ENCODE measurements at places on chromosomes 7 and 10. TPM values are rescaled to one million over a fixed set of nuclear protein-coding genes. Genes with fewer than 3 reads are reported as not detected.

GRCh38 chr7:3103614-3104398 is 60.1 kb upstream of the CARD11 start:
- H3K4me1 ChIP-seq: no peaks in the 10 kb centered on the region
- H3K36me3 ChIP-seq: no peaks in the 10 kb centered on the region

DNA sequence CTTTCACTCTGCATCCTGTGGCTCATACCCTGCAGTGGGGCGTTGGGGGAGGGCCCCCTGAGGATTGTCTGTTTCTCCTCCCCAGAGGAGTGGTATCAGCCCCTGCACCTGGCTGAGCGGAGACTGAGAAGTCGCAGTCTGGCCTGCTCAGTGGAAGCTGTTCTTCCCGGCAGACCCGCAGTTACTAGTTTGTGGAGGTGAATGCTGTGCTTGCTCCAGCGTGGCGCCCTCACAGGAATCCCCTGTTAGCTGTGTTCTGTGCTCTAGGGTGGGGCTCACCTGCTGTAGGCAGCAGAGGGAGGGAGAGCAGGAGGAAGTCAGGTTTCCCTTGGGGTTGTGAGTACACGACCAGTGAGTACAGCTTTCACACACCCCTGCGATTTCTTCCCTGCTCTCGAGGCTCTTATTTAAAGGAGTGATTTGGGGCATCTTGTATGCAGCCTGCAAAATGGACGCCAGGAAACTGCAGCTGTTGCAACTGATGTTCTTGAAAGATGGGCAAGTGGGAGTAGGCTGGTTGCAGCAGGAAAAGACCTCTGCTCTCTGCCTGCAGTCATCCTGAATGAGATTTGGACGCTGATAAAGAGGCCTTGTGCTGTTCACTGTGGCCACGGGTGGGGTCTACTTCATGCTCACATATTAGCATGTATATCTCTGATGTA is 66.4 kb downstream of the HK1 start:
- no peaks in the 10 kb centered on the region for H3K27me3 ChIP-seq
- peak overlapping the region; percentile 27 for H3K4me3 ChIP-seq
- H3K36me3 ChIP-seq: no peaks in the 10 kb centered on the region
- H3K4me1 ChIP-seq: peaks cover 44% of the 10 kb centered on the region
- H3K27ac ChIP-seq: peak overlapping the region; percentile 80

DNA sequence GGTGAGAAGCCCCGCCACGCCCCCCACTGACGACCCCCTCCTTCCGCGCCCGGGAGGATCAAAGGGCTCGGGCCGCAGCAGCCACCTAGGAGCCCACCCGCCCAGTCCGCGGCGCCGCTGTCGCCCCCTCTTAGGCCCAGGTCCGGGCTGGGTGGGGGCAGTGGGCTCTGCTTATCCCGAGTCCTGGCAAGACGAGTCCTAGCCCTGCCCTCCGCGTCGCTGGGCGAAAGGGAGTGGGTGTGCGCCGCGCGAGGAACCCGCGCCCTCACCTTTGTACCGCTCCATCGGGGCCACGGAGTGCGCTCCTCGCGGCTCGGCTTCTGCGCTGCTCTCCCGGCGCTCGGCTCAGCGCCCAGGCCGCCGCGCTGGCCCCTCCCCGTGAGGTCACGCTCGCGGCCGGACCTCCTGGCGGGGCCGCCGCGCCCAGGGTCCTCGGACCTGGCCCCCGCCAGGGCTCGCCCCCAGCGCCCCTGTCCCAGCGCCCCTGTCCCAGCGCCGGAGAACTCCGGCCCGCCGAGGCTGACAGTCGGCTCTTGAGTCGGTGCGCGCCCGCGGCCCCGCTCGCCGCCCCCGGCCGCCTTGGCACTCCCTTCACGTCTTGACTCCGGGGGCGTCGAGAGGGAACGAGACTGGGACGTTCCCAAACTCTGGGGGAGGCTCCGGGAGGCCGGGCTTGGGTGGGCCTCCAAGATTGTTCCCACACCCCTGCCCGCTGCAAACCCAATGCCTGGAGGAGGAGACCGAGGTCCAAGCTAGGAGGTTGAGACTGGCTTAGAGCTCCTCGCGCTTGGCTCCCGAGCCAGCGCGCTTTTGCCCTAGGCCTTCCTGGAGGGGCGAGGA is at the start of gene AFAP1L2:
Gene AFAP1L2 (minus strand): TSS at position 332 of the 840 bp plus-strand sequence. CDS start 47 bp downstream, at position 285.
- DNase-seq: no peak
- H3K4me1 ChIP-seq: peaks cover 68% of the 10 kb centered on the region
- no peaks in the 10 kb centered on the region for H3K36me3 ChIP-seq
- peaks cover 20% of the 10 kb centered on the region for H3K27me3 ChIP-seq
- peak within 1 kb of the TSS; percentile 49 for H3K4me3 ChIP-seq
- peak within 1 kb of the TSS; percentile 72 for H3K27ac ChIP-seq

DNA sequence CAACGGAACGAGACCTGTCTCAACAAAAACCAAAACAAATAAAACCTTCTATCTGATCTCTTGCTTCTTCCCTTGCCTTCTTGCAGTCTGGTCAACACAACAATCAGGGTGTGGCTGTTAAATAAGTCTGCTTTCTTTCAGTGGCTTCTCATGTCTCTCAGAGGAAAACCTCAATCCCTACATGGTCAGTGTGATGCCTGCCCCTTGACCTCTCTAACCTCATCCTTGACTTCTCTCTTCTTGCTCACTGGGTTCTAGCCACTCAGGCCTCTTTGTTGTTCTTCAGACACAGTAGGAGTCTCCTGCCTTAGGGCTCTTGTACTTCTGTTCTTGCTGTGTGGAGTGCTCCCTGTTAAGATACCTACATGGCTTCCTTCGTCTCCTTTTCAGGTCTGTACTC is 220.4 kb downstream of the SDHAF3 start:
- H3K36me3 ChIP-seq: no peaks in the 10 kb centered on the region
- no peaks in the 10 kb centered on the region for H3K27me3 ChIP-seq
- DNase-seq: no peak
- H3K27ac ChIP-seq: no peak overlapping the region
- no peak overlapping the region for H3K4me3 ChIP-seq

DNA sequence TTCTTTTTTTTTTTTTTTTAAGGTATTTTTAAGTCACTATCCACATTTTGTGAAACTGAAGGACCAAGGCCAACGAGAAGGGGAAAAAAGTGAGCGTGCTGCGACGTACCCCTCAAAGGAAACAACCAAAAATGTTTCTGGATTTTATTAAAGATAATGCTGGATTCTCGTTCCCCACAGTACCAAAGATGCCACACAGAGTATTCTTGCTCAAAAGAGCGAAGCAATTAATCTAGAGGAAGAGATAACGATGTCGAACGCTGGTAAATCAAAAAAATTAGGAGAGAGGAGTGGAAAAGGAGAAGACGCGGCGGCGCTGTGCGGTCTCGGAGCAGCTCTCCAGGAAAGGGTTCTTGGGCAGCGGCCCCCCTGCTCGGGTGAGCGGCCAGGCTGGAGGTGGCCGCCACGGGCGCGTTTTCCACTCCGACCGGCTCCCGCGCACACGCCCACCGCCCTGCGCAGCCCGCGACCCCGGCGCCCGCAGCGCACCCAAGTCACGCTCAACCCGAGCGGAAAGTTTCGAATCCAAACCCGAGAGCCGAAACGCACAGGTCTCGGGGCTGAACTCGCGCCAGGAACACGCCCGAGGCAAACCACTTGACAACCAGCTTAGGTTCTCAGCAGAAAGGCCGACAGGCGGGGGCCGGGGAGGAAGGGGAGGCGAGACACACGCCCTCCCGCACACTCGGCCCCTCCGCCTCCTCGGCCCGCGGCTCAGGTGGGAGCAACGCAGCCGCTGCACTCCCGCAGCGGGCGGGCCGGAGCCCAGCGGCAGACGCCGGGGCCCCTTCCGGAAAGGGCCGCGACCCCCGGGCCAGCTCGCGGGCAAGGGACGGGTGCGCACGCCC is 989 bp downstream of the SRPK2 start:
- no peaks in the 10 kb centered on the region for H3K27me3 ChIP-seq
- peak; percentile 91 for DNase-seq
- H3K4me3 ChIP-seq: peak overlapping the region; percentile 95
- peaks cover 42% of the 10 kb centered on the region for H3K4me1 ChIP-seq
- H3K27ac ChIP-seq: peak overlapping the region; percentile 85
- no peaks in the 10 kb centered on the region for H3K36me3 ChIP-seq

DNA sequence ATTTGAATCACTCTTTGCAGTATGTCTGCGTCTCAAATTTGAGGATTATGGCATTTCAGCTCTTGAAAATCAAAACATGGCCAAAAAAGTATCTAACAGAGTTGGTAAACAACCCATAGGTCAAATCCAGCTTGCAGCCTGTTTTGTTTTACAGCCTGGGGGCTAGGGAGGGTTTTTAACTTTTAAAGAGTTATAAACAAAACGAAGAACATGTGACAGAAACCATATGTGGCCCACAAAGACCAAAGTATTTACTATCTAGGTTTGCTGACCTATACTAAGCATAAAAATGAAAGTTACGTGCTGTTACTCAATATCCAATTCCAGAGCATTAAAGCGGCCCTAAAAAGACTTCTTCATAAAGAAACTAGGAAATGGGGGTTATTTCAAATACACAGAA is 55.5 kb upstream of the STARD3NL start:
- DNase-seq: no peak
- no peaks in the 10 kb centered on the region for H3K27me3 ChIP-seq
- no peak overlapping the region for H3K27ac ChIP-seq
- no peak overlapping the region for H3K4me3 ChIP-seq

- no peaks in the 10 kb centered on the region for H3K27me3 ChIP-seq
- H3K27ac ChIP-seq: no peak overlapping the region
- H3K4me3 ChIP-seq: no peak overlapping the region
- DNase-seq: no peak
These were observed 12.1 kb upstream of the LRRC18 start for GRCh38 chr10:48951707-48952106.

- H3K27ac ChIP-seq: no peak overlapping the region
- H3K4me1 ChIP-seq: peaks cover 31% of the 10 kb centered on the region
- DNase-seq: peak; percentile 59
These were observed 68.5 kb downstream of the INPP5A start for GRCh38 chr10:132606031-132606491.

GRCh38 chr7:98387131-98387530 is 13.8 kb downstream of the BAIAP2L1 start:
- H3K27ac ChIP-seq: no peak overlapping the region
- H3K4me1 ChIP-seq: no peaks in the 10 kb centered on the region
- peak; percentile 14 for DNase-seq
- no peaks in the 10 kb centered on the region for H3K27me3 ChIP-seq
- H3K36me3 ChIP-seq: no peaks in the 10 kb centered on the region

GRCh38 chr10:117162093-117163060 is 24.3 kb upstream of the VAX1 start:
- H3K27me3 ChIP-seq: peaks cover 96% of the 10 kb centered on the region
- no peak for DNase-seq
- peaks cover 35% of the 10 kb centered on the region for H3K4me1 ChIP-seq
- no peak overlapping the region for H3K27ac ChIP-seq

GRCh38 chr10:116141855-116142254 is 131.2 kb downstream of the GFRA1 start:
- no peaks in the 10 kb centered on the region for H3K36me3 ChIP-seq
- no peak for DNase-seq
- no peak overlapping the region for H3K27ac ChIP-seq
- no peak overlapping the region for H3K4me3 ChIP-seq
- H3K4me1 ChIP-seq: no peaks in the 10 kb centered on the region

GRCh38 chr10:111511751-111512150 is 434.9 kb downstream of the ADRA2A start:
- no peaks in the 10 kb centered on the region for H3K4me1 ChIP-seq
- no peak for DNase-seq
- no peaks in the 10 kb centered on the region for H3K27me3 ChIP-seq
- H3K36me3 ChIP-seq: no peaks in the 10 kb centered on the region

DNA sequence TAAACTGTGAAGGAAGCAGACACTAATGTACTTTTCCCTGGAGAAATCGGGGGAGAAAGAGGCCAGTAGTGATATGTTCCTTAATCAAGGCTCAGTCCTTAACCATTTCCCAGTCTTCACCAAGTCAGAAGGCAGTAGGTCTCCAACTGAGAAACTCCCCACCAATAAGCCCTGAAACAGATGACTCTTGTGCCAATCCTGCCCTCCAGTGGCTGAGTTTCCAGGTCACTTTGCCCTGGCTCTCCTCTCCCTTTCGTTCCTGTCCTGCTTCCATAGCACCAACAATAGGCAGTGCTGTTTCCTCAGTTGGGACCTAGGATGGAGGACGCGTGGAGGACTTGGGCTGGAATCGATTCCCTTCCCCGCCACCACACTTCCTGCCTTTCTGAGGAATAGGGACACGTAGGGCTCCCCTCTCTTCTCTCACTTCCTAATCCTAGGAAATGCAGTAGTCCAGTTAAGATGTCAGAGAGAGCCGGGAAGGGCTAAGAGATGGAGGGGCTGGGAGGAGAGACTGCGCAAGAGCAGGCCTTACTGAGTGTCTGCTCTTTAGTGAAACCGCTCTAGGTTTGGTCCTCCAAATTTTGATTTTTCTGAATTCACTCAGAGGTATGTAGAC is 23.4 kb downstream of the ATOH7 start:
- H3K36me3 ChIP-seq: no peaks in the 10 kb centered on the region
- DNase-seq: no peak
- no peak overlapping the region for H3K27ac ChIP-seq
- H3K4me1 ChIP-seq: no peaks in the 10 kb centered on the region
- no peaks in the 10 kb centered on the region for H3K27me3 ChIP-seq
- no peak overlapping the region for H3K4me3 ChIP-seq

UNCX gene
- not detected for total RNA-seq

ACTR3C gene
- 6.6 TPM for total RNA-seq

NUDT13 gene
- total RNA-seq: 3.3 TPM

GHRHR gene
- total RNA-seq: not detected

LIPF gene
- total RNA-seq: not detected

TMEM176A gene
- 28.6 TPM for total RNA-seq

CNOT4 gene
- 36.9 TPM for total RNA-seq

ZNF783 gene
- 13.8 TPM for total RNA-seq

CABCOCO1 gene
- total RNA-seq: 0.39 TPM

NOS3 gene
- 106 TPM for total RNA-seq

ZNF746 gene
- total RNA-seq: 34.8 TPM

KCNK18 gene
- total RNA-seq: not detected

HOXA11 gene
- total RNA-seq: not detected

ATP5MK gene
- 137 TPM for total RNA-seq
